ENCODE measurements at places on chromosomes 4 and X. TPM values are rescaled to one million over a fixed set of nuclear protein-coding genes. Genes with fewer than 3 reads are reported as not detected.
A peak's percentile ranks its signal among the peaks of the same experiment; 100 is the strongest.

DNA sequence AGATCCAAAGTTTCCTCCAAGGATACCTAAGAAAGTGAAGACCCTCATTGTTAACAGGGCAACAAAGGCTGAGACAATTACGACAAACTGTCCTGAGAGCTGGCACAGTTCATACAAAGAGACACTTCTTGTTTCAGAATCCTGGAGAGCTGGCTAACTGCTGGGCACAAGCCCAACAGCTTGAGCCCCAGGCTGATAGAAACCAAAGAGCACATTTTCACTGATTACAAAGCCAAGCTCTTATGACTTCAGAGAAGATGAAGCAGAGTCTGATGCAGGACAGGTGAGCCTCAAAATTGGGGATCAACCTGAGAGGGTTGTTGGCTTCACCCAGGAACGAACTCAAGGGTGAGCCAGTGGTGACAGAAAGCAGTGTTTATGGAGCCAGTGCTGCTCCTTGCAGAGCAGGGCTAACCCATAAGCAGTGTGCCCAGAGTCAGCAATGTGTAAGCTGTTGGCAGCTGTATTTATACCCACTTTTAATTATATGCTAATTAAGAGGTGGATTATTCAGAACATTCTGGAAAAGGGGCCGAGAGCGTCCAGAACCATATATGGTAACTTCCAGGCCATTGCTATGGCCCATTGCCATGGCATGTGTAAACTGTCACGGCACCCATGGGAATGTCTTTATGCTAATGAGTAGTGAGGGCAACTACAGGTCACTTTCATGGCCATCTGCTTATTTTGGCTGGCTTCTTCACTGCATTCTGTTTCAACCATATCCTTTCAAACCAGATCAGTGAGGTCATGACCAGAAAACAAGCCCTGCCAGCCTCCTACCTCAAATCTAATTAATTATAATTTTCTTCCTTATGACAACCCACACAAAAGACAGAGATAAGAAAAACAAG is 183.7 kb downstream of the EVC2 start:
- H3K27me3 ChIP-seq: no peaks in the 10 kb centered on the region
- no peak for DNase-seq
- H3K36me3 ChIP-seq: no peaks in the 10 kb centered on the region
- no peaks in the 10 kb centered on the region for H3K4me1 ChIP-seq
- H3K27ac ChIP-seq: no peak overlapping the region

- no peaks in the 10 kb centered on the region for H3K36me3 ChIP-seq
- no peak overlapping the region for H3K4me3 ChIP-seq
- no peaks in the 10 kb centered on the region for H3K27me3 ChIP-seq
- no peaks in the 10 kb centered on the region for H3K4me1 ChIP-seq
- DNase-seq: peak; percentile 16
Measured at GRCh38 chr4:130563185-130563888, 1467.4 kb downstream of the C4orf33 start.

DNA sequence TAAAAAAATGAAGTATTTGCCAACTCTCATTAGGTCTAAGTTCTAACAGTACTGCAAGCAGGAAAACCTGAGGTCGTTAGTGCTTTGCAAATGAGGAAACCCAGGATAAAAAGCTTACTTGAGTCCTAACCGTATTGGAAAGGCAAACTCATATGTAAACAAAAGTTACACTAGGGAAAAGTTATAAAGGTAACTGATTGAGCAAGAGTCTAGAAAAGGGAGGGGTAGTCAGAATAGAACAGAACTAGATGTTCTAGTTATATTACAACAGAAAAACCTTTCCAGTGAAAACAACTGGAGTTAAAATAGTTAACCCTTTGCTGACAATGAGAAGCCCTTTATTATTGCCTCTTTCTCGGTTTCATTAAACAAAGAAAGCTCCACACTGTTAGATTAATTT is 66.4 kb upstream of the MAOA start:
- H3K27ac ChIP-seq: peak overlapping the region; percentile 67
- no peaks in the 10 kb centered on the region for H3K4me1 ChIP-seq
- H3K36me3 ChIP-seq: no peaks in the 10 kb centered on the region
- H3K27me3 ChIP-seq: no peaks in the 10 kb centered on the region
- DNase-seq: no peak

GRCh38 chr4:171524903-171525302 is 288.3 kb upstream of the GALNTL6 start:
- H3K36me3 ChIP-seq: no peaks in the 10 kb centered on the region
- no peak for DNase-seq
- H3K4me3 ChIP-seq: no peak overlapping the region
- H3K4me1 ChIP-seq: no peaks in the 10 kb centered on the region
- no peaks in the 10 kb centered on the region for H3K27me3 ChIP-seq
- no peak overlapping the region for H3K27ac ChIP-seq

- no peak overlapping the region for H3K27ac ChIP-seq
- DNase-seq: no peak
- no peaks in the 10 kb centered on the region for H3K4me1 ChIP-seq
- H3K4me3 ChIP-seq: no peak overlapping the region
Measured at GRCh38 chr4:98573791-98574190, 84.6 kb downstream of the TSPAN5 start.

- DNase-seq: no peak
- H3K4me3 ChIP-seq: no peak overlapping the region
- H3K27me3 ChIP-seq: no peaks in the 10 kb centered on the region
Measured at GRCh38 chrX:79176028-79176427, 31.5 kb downstream of the GPR174 start.

The STAP1 gene
- total RNA-seq: 0.37 TPM

The PARM1 gene
- total RNA-seq: 165 TPM

- no peak overlapping the region for H3K4me3 ChIP-seq
- no peaks in the 10 kb centered on the region for H3K27me3 ChIP-seq
- no peaks in the 10 kb centered on the region for H3K4me1 ChIP-seq
- H3K36me3 ChIP-seq: no peaks in the 10 kb centered on the region
- DNase-seq: no peak
Measured at GRCh38 chr4:138595731-138596460, 353.7 kb upstream of the SLC7A11 start.

DNA sequence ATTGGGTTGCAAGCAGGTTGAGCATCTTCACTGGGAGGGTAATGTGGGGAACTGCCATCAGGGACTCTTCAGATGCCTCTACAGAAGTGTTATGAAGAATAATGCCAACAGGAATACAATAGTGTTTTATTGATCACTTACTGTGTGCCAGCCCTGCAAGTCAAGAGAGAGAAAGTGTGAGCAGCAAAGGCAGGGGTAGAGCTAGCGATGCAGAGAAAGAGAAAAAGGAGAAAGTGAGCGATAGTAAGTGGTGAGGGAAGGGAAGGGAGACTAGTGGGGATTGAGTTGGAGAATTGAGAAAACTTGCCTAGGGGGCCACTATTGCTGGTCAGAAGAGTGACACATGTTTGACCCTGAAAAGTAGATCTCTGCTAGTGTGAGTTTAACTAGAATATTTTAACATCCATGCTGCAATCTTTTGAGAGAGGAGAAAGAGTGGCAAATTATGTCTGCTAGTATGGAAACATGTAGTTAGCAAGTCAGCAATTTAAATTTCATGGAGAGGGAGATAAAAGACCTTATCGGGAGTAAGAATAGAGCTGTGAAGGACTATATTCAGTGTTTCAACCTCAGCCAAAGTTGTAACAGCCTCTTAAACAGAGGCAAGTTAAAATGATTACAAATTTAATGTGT is 12.2 kb downstream of the AFF1 start:
- no peaks in the 10 kb centered on the region for H3K27me3 ChIP-seq
- H3K4me3 ChIP-seq: no peak overlapping the region
- H3K27ac ChIP-seq: no peak overlapping the region
- no peaks in the 10 kb centered on the region for H3K4me1 ChIP-seq
- no peaks in the 10 kb centered on the region for H3K36me3 ChIP-seq

The CPLX1 gene
- total RNA-seq: 2.7 TPM

The SLC9B1 gene
- total RNA-seq: not detected

The PPEF2 gene
- not detected for total RNA-seq

DNA sequence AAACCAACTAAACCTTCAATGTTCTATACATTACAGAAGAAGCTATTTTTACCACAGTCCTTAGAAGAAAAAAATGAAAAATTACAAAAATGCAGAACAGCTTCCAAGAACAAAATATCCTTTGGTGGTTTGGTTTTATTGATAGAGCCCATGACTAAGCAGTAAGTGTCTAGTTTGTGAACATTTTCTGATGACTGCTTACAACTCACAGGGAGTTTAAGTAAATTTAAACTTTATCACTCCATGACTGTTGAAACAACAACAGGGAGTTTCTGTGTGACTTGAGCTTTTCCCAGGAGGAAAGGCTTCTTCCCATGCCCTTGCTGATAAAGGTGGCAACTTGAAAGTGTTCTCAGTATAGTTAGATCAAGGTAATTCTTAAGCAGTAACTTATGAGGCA is 2.9 kb downstream of the PF4 start:
- no peak overlapping the region for H3K27ac ChIP-seq
- DNase-seq: no peak
- H3K4me3 ChIP-seq: no peak overlapping the region

The EFHC2 gene
- total RNA-seq: 0.57 TPM

DNA sequence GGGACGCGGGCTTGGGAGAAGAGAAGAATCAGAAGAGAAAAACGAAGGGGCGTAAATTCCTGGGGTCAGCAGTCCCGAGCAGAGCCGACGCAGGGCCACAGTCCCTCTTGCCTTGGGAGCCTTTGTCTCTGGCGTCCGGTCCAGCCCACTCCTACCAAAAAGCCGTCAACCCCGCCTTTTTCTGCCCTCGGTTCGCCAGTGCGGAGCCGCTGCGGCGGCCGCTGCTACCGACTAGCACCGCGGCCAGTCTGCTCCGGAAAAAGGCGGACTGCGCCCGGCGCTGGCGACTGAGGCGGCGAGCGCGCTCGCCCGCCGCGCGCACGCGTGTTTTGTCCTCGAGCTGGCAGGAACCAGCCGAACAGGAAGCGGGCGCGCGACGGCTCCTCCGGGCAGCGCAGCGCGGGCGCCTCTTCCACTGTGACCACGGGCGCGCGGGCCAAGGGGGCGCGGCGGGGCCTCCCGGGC is 502 bp downstream of the HNRNPDL start:
- DNase-seq: peak; percentile 68
- peak overlapping the region; percentile 97 for H3K27ac ChIP-seq
- peaks cover 6% of the 10 kb centered on the region for H3K36me3 ChIP-seq
- no peaks in the 10 kb centered on the region for H3K27me3 ChIP-seq
- H3K4me1 ChIP-seq: peaks cover 12% of the 10 kb centered on the region

DNA sequence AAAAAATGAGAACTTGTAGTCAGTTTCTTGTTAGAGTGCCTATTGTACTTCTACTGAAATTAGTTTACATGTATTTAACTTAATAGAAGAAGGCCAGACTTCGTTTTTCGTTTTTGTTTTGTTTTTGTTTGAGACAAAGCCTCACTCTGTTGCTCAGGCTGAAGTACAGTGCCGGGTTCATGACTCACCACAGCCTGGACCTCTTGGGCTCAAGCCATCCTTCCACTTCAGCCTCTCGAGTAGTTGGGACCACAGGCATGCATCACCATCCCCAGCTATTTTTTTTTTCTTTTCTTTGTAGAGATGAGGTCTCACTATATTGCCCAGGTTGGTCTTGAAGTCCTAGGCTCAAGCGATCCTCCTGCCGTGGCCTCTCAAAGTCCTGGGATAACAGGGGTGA is 793.9 kb downstream of the ADGRL3 start:
- H3K4me1 ChIP-seq: no peaks in the 10 kb centered on the region
- H3K27ac ChIP-seq: no peak overlapping the region
- no peaks in the 10 kb centered on the region for H3K36me3 ChIP-seq
- no peaks in the 10 kb centered on the region for H3K27me3 ChIP-seq
- no peak for DNase-seq

DNA sequence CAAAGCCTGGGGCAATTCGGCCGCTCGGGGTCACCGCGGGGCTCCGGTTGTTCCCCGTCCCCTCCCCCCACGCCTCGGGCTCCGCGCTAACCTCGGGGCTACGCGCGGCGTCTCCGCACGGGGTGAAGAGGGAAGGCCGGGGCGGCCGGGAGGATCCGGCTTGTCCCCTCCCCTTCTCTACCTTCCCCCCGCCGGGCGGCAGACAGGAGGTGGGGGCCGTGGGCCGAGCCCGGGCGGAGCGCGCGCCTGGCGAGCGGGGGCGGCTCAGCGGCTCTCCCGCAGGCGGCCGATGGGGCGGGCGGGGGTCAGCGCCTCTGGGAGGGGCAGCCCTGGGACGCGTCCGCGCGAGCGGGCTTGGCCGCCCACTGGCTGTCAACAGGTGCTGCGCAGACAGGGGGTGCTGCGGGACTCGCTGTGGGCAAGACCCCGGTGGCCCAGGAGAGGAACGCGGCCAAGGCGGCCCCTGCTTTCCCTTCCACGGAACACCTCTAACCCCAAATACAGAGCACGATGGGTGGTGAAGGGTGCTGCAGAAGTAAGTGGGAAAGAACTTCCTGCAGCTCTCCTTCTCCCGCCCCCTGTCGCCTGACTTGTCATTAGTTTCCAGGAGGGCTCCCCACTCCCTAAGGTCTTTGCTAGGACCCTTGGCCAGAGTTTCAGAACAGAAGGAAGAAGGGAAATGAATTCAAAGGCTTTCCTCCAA is at the start of gene PDGFC:
TSS of gene PDGFC (minus strand) at position 124 of the 703 bp plus-strand sequence. CDS start 896 bp downstream, outside the sequence.
- no peaks in the 10 kb centered on the region for H3K27me3 ChIP-seq
- DNase-seq: peak; percentile 67
- peak within 1 kb of the TSS; percentile 53 for H3K4me3 ChIP-seq

GRCh38 chr4:4641661-4642495 is 100.0 kb upstream of the STX18 start:
- no peak for DNase-seq
- no peaks in the 10 kb centered on the region for H3K4me1 ChIP-seq
- H3K36me3 ChIP-seq: no peaks in the 10 kb centered on the region
- H3K27me3 ChIP-seq: no peaks in the 10 kb centered on the region
- no peak overlapping the region for H3K27ac ChIP-seq
- H3K4me3 ChIP-seq: no peak overlapping the region

The CABS1 gene
- total RNA-seq: not detected

DNA sequence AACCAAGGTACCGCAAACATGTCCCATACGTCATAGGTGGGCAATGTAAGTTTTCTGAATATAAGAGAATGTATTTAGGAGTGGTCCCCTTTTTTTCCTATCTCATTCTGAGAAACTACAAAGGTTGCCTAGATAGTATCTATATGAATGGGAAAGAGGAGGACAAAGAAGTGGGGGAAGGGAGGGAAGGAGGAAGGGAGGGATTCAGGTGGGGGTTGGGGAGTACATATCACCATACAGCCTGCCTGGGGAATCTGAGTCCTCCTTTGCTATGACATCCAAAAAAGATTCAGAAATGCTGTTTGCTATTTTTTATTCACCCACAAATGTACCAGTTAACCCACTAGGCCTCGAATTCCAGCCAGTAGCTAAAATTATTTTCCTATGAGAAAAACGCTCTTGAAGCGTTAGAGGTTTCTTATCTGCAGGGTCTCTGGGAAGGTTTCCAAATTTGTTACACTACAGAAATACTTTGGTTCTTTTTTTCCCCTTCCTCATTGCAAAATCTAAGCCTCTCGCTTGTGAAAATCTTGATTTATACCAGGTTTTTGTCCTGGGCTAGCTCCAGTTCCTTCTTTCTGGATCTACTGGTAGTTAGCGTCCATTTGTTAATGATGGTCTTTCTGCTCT is 212.9 kb downstream of the NSUN7 start:
- no peak for DNase-seq
- H3K27me3 ChIP-seq: no peaks in the 10 kb centered on the region
- no peaks in the 10 kb centered on the region for H3K36me3 ChIP-seq
- H3K4me1 ChIP-seq: no peaks in the 10 kb centered on the region
- no peak overlapping the region for H3K4me3 ChIP-seq

The CITED1 gene
- not detected for total RNA-seq

GRCh38 chrX:10121787-10122186 is 35.0 kb upstream of the CLCN4 start:
- DNase-seq: no peak
- no peak overlapping the region for H3K4me3 ChIP-seq
- no peak overlapping the region for H3K27ac ChIP-seq
- no peaks in the 10 kb centered on the region for H3K4me1 ChIP-seq
- no peaks in the 10 kb centered on the region for H3K27me3 ChIP-seq

- no peak overlapping the region for H3K4me3 ChIP-seq
- H3K36me3 ChIP-seq: no peaks in the 10 kb centered on the region
- H3K27ac ChIP-seq: no peak overlapping the region
Measured at GRCh38 chr4:55807556-55807955, 12.0 kb upstream of the EXOC1L start.

The DOK7 gene
- 1.5 TPM for total RNA-seq

All from colonic mucosa (tissue), 4 donors.